ENCODE measurements at places on chromosomes 13 and 19.

GRCh38 chr19:44003461-44004009 lies 778 bp downstream of the ZNF230 start:
- no peak for DNase-seq

DNA sequence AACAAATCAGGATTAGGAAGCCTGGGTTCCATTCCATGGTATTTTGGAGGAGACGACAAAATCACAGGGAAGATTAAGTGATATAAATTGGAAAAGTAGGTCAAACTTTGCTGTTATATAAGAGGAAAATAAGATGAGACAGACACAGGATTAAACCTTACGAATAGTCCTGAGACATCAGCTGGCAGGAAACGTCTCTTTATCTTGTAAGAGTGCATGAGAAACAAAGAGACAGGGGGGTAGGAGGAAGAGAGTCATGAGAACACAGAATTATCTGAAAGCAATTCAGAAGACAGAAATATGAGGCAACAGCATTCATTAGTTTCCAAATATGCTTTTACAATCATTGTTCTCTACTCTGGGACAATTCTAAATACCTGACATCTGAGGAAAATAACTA lies 310.6 kb upstream of the MIR17HG start:
- no peak for DNase-seq

DNA sequence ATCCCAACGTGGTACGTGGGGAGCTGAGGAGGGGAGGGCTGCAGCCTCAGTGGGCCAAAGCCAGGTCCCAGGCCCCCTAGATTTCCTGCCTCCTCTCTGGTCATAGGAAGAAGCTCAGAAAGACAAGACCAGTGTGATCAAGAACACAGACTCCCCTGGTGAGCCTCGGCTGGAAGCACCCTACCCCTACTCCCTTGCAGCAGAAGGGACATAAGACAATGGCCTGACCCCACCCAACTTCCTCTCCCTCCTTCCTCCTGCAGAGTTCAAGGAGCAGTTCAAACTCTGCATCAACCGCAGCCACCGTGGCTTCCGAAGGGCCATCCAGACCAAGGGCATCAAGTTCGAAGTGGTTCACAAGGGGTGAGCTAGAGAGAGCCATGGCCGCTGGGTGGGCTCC lies 11.5 kb downstream of the PODNL1 start:
- DNase-seq = no peak

- no peak for DNase-seq
Measured at GRCh38 chr13:94286581-94286980, 192.9 kb downstream of the DCT start.

- no peak for DNase-seq
Measured at GRCh38 chr13:44667943-44668342, 91.8 kb upstream of the TSC22D1 start.

DNA sequence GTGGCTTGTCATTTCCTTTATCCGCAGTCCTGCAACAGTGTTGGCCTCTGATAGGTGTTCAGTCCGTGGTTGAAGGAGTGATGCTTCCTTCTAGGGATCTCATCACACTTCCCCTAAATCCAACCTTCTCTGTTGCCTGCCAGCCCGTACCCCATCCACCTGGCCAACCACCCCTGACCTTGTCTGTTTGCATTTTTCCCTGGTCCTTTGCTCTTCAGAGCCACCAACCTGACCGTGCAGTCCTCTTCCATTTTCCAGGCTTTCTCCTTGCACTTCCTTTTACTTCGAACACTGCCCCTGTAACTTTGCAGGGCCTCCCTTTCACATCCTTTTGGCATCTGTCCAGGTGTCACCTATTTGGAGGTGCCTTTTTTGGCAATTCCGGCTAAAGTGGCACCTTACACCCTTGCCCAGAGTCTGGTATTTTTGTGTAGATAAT lies 696 bp downstream of the ZNF460 start:
- DNase-seq = peak; percentile 14

DNA sequence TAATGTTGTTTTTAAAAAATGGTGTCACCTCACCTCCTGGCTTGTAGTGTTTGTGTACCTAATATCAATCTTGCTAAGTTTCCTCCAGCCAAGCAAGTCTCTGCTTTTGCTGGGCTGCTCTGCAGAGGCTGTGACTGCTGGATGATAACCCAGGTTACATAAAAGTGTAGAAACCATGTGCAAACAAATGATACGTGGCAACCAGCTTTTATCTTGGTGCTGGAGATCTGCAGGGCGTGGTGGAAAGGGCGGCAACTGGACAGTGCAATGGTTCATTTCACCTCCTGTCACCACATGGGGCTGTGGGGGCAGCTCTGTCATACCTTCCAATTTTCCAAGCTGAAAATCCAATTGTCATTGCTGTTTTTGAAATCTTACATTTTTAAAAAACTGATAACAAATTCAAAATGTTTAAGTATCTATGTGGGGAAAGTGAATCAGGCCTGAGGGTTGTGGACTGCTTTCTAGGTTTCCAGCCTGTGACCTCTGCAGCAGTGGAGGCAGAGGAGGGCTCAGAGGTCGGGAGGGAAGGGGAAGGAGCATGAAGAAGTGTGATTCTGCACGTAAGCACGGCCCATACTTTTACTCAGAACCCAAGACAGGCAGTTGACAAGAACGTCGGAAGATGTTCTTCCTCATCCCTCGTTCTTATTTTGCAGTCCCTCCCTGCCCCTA lies 9.7 kb downstream of the GPR42 start:
- no peak for DNase-seq

DNA sequence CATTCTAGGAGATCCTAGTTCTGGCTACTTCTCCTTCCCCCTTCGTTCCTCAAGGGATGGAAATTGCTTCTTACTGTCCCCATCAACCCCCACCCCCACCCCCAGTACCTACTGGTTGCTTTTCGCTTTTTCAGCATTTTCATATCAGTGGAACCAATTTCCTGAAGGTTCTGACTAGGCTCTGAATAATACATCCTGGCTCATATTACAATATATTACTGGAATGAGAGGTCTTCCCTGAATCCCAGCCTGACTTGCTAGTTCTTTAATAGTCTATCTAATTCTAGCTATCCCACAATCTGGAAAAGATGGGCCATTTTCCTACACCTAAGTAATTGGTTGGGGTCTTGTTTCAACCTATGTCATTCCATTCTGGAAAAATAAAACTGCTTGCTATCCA lies 207.4 kb downstream of the COG6 start:
- no peak for DNase-seq

DNA sequence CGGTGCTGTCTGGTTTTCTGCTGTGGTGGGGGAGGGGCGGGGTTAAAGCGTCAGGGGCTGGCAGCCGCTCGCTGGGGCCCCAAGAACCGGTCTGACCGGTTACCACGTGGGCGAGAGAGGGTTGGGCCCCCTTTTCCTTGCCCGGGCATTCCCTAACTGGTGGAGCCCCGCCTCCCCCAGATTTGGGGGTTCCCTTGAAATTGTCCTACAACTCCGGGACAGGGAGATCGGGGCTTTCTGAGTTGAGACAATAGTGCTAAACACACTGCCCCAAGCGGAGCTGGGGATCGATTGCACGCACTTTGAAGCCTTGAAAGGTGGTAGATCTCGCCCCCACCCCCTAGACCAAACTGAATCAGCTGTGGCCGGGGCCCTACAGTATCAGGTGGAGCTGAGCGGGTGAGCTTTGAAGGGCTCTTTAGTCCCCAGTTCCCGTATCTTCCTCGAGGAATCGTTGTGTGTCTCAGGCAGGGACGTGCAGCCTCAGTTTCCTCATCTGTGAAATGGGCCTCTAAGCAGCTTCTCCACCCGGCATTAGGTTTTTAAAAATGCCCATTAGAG lies 4.8 kb downstream of the IER2 start:
- peak; percentile 61 for DNase-seq

GRCh38 chr13:20101467-20102316 lies 59.2 kb downstream of the GJA3 start:
- DNase-seq = no peak

- no peak for DNase-seq
Measured at GRCh38 chr19:43759515-43759914, 4.8 kb upstream of the SMG9 start.

- DNase-seq = no peak
Measured at GRCh38 chr13:109665781-109666249, 120.6 kb downstream of the IRS2 start.

DNA sequence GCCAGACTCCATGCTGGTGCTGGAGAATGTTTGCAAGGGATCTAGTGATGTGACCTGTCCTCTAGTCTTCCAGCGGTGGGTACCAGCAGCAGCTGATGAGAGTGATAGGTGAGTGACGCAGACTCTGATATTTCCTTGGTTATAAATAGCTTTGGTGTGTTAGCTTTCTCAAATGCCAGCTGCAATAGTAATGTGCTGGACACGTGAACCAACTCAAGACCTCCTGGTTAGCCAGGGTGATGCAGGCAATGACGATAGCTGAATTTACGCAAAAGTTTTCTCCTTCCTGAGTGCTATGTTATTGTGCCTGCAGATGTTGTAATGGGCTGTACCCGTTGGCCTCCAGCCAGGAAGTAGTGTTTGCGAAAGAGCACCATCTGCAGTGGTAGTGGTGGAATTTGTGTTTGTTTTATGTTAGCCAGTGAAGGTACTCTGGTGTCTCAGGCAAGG lies 129.5 kb downstream of the CYSLTR2 start:
- DNase-seq = no peak

DNA sequence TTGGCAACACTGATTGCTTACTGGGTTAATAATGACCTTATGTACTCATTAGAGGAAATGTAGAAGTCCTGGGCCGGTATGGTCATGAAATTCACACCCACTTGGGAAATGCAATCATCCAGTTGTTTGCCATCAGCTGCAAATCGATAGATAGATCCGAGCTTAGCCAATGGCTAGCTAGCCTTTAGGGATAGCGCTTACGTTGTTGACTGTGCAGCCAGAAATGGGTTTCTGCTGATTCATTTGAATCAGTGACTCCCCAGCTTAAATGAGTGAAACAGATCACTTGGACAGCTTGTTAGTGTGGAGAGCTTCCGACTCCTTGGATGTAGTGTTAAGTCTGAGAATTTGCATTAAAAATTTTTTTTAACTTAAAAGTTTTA lies 11.8 kb downstream of the IL17D start:
- no peak for DNase-seq

DNA sequence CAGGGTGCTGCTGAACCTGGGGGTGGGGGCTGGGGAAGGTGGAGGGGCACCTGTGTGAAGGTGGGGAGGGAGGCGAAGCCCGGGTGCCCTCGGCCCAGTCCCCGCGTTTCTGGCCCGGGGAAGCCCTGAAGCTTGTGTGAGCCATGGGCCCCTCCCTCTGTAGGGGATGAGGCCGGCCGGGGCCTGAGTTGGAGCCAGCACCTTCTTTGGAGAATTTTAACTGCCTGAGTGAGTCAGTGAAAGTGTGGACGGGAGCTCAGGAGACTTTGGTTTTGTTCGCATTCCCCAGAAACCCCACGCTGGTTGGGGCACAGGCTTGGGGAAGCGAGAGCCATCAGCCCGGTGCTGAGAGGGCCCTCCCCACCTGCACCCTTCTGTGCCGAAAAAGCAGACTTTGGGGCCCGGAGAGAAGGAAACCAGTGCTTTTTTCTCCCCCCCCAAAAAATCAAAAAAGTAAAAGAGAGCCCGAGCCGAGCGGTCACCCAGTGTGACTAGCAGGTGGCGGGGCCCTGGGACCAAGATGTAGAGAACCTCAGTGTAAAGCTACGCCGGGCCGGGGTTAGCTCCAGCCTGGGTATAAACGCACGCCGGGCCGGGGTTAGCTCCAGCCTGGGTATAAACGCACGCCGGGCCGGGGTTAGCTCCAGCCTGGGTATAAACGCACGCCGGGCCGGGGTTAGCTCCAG lies 45.1 kb downstream of the TMEM255B start:
- DNase-seq = no peak

GRCh38 chr13:111037927-111038326 lies 77.2 kb upstream of the ARHGEF7 start:
- DNase-seq = no peak

GRCh38 chr13:21632196-21632595 lies 28.2 kb upstream of the MICU2 start:
- no peak for DNase-seq

DNA sequence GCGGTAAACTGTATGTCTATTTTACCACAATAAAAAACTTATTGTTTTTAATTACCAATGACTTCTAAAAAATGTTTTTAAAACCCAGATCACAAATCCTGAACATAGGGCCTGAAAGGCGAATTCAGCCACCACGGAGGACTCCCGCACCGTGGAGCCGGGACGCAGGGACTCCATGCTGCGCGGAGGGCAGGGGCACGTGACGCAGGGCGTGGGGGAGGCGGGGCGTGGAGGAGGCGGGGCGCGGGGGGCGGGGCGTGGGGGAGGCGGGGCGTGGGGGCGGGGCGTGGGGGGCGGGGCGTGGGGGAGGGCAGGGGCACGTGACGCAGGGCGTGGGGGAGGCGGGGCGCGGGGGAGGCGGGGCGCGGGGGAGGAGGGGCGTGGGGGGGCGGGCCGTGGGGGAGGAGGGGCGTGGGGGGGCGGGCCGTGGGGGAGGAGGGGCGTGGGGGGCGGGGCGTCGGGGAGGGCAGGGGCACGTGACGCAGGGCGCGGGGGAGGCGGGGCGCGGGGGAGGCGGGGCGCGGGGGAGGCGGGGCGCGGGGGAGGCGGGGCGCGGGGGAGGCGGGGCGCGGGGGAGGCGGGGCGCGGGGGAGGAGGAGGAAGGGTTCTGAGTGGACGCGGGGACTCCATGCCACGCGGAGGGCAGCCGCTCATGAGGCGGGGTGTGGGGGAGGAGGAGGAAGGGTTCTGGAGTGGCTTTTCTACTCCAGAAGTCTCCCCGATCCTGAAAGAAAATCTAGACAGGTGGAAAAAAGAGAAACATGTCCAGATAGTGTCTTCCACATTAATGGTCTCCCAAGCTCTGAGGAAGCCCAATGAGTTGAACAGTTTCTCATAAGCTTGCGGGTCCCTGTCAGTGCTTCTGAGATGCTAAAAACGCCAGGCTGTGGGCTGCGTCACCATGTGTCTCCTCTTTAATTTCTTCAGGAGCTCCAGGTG lies 4.4 kb upstream of the PROZ start:
- DNase-seq = peak; percentile 93

DNA sequence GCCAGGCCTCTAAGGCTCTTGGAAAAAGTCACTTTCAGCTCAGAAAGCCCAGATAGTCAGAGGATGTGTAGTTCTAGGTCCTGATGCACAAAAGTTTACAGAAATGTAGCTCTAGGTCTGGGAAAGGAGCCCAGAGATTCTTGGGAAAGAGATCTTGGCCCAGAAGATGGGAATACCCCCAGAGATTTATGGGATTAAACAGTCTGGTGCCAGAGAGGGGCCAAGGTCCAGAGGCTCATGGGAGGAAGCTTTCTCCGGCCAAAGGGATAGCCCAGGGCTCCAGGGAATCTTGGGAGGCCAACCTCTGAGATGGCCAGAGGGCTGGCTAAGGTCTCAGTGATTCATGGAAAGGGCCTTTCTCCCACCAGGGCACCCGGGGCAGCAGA lies 15.2 kb downstream of the BCAT2 start:
- DNase-seq = no peak

GRCh38 chr13:98507282-98507797 lies 69.6 kb downstream of the STK24 start:
- DNase-seq = peak; percentile 55

- DNase-seq = no peak
Measured at GRCh38 chr13:75796825-75797224, 160.7 kb downstream of the LMO7 start.

GRCh38 chr19:32823747-32824102 lies 45.8 kb downstream of the SLC7A9 start:
- no peak for DNase-seq
